GM20000 (cell line): ENCODE measurements at places on chromosomes 7 and 10.

GRCh38 chr10:58781873-58782488 lies 269.3 kb downstream of the BICC1 start:
- DNase-seq: peak; percentile 29

- DNase-seq: no peak
Observed at GRCh38 chr10:18557960-18558359, 93.4 kb downstream of the NSUN6 start.

DNA sequence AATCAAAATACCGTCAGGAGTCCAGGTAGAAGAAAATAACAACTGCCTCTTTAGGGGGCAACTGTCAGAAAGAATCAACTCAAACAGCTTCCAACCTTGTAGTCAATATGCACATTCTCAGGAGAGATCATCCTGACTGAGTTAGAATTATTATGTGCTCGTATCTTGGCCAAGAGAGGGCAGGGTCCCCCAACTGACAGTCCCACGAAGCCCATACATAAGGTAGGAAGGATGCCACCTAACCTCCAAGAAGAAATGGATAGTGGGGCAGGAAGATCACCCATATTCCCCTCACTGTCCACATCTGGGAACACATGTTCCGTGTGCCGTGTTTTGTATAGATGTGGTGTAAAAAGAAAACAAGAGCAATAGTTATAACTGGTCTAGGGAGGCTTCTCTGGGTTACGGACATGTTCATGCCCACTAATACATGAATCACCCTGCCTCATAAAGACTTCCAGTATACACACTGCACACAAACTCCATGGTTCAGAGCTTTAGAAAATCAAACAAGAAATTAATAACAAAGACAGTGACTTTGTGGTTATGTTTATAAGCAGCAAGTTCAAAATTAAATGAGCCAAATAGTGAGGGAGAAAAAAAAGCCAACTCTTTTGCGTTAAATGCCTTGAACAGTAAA lies 295.6 kb downstream of the FGFR2 start:
- no peak for DNase-seq

- DNase-seq: no peak
Observed at GRCh38 chr7:138431517-138431916, 28.5 kb upstream of the TRIM24 start.

GRCh38 chr10:103985726-103986125 lies 18.8 kb downstream of the SLK start:
- DNase-seq: no peak

- no peak for DNase-seq
Observed at GRCh38 chr10:48903151-48903550, 36.5 kb downstream of the LRRC18 start.

DNA sequence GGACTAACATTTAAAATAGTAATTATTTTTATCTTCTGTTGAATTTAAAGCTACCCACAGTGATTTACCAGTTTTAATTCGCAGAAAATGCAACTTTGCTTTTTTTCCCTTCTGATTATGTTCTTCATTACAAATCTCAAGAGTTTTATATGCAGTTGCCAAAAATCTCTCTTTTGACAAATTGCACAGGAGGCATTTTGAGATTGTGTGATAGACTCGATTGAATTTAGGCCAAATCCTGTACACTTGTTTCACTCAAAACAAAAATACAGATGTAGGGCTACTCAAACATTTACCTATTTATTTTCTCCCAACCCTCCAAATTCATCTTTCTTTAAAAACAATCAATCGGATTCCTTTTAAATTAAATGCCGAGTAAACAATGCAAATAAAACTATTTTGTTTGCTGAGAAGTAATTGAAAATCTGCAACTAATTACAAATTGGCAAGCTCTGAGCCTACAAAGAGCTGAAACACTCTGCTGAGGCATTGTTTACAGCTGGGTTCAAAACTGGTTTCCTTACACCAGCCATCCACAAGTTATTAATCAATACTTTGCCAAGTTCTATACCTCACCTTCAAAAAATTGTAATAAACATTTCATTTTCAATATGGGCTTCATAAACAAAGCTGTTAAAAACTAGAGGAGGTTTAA lies 214.9 kb upstream of the TCF7L2 start:
- no peak for DNase-seq

DNA sequence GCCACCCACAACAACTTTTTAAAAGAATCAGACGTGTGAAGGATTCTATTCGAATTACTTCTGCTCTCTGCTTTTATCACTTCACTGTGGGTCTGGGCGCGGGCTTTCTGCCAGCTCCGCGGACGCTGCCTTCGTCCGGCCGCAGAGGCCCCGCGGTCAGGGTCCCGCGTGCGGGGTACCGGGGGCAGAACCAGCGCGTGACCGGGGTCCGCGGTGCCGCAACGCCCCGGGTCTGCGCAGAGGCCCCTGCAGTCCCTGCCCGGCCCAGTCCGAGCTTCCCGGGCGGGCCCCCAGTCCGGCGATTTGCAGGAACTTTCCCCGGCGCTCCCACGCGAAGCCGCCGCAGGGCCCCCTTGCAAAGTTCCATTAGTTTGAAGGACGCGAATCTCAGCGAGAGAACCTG lies 461 bp upstream of the HTRA1 start:
- no peak for DNase-seq

DNA sequence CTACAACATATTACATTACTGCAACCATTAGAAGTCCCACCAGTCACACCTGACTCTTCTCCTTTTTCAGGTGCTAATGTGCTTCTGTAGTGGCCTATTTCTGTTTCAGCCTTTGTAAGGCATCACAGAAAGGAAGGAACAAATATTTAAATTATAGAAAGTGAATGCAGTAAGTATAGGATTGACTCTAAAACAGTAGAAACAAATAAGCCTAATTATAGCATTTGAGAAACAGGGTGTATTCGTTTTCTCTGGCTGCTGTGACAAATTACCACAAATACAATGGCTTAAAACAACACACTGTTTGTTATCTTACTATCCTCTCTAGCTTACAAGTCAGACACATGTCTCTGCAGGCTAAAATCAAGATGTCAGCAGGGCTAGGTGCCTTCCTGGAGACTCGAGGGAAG lies 69.4 kb downstream of the CCSER2 start:
- no peak for DNase-seq

- DNase-seq: no peak
Observed at GRCh38 chr7:37108615-37109014, 340.0 kb downstream of the ELMO1 start.

DNA sequence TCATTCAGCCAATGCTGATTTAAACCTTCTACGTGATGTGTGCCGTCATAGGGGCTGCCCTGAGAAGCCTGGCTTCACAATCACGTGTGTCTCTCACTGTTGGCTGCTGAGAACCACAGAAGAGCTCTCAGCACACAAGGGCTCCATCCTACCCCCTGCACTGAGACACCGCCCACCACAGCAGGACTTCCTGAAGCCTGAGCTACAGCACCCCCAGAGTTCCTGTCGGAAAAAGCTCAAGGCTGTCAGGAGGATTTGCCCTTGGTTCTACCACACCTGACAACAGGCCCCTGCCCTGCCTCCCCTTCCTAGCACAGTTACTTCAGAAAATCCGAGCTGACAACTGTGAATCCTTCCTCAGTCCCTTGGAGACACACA lies 191.9 kb downstream of the MAD1L1 start:
- no peak for DNase-seq

DNA sequence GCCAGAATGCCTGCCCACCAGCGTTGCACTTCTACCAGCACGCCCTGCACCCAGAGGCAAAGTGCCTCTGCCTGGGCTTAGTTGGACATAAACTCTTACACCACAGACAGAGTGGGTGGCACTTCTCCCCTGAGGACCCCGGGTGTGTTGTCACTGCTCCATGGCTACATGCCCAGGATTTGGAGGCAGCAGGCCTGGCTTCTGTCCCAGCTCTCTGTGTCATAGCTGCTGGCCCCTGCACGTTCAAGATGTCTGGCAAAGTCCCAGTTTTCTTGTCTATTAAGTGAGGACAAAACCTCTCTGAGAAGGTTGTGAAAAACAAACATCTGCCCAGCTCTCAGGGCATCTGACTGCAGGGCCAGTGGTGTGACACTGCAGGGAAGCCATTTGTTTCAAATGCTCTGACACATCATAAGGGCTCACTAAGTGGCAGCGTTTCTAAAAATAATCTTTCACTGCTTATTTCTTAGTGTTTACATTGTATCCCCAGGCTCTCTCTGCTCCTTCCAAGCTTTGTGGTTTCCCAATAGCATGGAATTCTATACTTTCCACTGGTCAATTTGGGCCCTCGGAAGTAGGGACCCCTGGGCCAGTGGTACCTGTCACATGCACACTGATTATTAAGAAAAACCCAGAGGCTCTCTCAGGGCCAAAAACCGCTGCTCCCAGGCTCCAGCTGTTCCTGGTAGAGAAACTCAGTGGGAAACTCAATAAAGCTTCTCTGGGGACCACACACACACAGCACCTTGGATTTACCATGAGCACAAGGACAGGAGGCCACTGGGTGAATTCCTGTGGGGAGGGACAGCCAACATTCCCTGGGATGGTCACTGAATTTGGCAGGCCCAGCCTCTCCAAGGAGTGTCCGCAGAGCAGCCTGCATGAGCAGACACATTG lies 86.2 kb upstream of the ANLN start:
- DNase-seq: no peak

DNA sequence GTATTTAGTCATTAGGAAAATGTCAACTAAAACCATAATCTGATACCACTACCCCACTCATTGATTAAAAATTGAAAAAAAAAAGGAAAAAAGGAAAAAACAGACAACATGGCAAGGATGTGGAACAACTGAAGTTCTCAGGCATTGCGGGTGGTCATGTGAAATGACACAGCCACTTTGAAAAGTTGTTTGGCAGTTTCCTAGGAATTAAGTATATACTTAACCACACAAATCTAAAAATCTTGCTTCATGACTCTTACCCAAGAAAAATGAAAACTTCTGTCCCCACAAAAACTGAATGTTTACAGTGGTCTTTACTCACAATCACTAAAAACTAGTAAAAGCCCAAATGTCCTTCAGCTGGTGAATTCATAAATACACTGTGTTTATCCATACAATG lies 254.5 kb downstream of the AHR start:
- no peak for DNase-seq

GRCh38 chr7:46494028-46494427 lies 573.0 kb upstream of the IGFBP3 start:
- no peak for DNase-seq

- DNase-seq: no peak
Observed at GRCh38 chr7:72706521-72706920, 121.5 kb downstream of the TYW1B start.

DNA sequence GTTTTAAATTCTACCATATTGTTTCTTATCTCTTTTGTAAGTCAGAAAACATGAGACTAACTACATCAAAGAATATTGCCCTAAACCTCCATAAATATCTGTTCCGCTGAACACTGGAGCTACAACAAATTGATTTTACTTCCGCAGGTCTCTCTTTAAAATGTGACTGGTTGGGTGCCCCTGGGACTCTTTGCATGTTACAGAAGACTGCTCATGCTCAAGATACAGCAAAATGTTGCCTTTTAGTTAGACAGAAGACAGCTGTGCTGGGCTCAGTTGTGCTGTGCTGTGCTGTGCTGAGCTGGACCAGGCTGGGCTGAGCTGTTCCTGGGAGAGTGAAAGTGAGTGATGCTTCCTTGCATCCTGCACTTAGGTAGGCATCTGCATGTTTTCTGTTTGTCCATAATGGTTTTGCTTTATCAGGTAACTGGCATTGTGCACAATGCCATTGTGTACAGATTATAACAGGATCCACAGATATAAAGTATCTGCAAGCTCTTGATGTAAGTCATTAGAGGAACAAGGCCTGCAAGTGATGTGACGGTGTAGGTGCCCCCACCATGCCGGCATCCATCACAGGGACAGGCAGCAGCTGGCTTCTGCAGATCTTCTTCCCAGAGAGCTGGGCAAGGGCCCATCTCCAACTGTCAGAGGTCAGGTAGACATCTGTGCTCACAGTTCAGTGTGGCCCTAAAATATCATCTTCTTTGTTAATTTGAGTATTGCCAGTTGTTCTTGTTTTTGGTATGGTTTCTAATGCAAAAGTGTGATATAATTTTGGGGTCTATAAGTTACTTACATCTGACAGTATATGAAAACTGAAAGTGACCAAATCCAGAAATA lies 972.5 kb upstream of the CELF2 start:
- no peak for DNase-seq

- DNase-seq: no peak
Observed at GRCh38 chr10:71211053-71211452, 1.3 kb upstream of the UNC5B start.

- no peak for DNase-seq
Observed at GRCh38 chr7:42790196-42790595, 121.7 kb downstream of the C7orf25 start.

GRCh38 chr10:88540351-88540750 lies 42.8 kb downstream of the RNLS start:
- no peak for DNase-seq

DNA sequence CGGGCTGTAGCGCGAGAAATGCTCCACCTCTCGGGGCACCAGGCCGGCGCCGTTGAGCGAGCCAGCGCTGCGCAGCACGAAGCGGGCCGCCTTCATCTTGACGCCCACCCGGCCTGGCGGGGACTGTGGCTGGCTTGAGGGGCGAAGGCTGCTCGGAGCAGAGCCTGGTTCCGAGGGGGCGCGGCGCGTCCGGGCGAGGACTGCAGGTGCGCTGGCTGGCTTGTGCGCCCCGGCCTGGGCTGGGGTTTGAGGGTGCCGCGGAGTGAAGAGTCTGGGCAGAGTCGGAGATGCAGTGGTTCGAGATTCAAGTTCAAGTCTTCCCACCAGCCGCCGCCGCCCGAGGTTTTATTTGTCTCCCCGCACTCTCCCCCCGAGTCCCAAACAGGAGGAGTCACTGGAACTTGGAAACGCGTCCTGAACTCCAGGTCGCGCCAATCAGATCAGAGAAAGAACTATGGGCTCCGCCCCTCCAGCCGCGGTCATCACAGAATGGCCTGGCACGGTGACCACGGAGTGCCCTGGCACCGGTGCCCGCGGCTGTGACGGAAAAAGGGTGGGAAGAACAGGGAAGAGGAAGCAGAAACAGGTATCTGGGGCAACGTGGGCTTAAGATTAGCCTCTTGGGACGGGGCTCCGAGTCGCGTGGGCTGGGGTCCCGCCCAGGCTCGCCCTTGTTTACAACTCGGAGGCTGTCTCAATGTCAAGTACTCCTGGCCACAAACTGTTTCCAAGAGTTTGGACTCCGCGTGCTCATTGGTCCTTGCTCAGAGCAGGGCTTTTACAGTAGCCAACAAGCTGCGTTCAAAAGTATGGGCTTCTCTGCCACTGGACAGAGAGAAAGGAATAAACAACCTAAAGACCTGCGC lies at the start of gene PDK4:
TSS of gene PDK4 (minus strand) at position 319 of the 866 bp plus-strand sequence. CDS start at position 96, 223 bp downstream.
- DNase-seq: no peak

DNA sequence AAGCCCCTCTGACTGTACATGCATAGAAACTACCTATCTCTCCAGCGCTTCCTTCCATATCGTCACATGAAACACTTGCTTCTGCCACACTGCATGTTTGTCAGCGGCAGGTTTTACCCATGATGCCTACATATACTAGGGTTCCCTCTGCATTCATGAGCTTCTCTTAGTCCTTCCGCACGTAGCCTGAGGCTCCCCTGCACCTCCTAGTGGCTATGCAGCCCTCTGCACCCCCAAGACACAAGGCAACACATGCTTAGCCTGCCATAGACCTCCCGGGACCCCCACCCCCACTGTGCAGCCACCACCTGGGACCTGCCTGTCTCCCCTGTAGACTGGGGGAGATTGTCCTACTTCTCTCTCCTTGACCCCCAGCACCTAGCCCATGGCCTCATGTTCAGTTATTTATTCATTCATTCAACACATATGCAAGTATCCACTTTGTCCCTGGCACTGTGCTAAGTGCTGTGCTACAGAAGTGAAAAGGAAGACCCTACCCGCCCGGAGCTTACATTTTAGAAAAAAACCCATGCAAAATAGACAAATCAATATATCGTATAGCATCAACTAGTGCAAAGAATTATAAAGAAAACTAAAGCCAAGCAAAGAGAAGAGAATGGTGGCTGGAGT lies 23.5 kb downstream of the TMEM273 start:
- peak; percentile 45 for DNase-seq
